ENCODE measurements at places on chromosomes 11 and 22.

DNA sequence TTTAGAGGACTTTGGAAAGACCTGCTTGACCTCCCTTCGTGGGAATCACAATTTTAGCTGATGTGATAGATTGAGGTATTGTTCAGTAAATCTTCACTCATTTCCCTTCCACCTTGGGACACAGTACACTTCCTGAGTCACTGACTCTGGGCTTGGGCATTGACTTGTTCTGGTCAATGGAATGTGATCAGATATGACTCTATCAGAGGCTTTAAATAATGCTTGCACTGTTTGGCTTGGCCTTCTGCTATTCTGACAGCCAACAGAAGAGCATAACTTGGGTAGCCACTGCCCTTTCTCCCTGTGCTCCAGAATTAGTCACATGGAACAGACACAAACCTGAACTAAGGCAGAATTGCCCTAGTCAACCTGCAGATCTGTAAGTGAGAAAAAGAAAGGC, 12.5 kb downstream of the PRR5L start:
- no peak for DNase-seq

DNA sequence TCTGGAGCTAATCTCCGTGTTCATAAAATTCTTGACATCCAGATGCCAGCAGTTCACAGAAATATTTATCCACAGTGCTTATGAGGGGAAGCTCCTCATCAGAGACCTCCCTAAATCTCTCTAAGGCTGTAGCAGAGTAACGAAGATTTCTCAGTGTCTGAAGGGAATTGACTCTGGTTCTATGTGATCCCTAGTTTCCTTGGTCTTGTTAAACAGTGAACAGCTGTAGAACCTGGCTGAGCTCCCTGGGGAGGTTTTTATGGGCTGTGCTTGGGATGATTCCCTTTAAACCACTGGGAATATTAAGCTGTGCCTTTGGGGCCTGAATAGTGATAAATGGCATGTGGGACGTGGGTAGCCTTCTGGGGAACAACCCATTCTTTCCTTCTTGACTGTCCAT, 43.7 kb upstream of the ARHGAP20 start:
- DNase-seq: no peak

- DNase-seq: no peak
Measured at GRCh38 chr22:28935713-28936112, 52.3 kb downstream of the ZNRF3 start.

- DNase-seq: no peak
Measured at GRCh38 chr11:71284525-71285092, 32.2 kb upstream of the SHANK2 start.

DNA sequence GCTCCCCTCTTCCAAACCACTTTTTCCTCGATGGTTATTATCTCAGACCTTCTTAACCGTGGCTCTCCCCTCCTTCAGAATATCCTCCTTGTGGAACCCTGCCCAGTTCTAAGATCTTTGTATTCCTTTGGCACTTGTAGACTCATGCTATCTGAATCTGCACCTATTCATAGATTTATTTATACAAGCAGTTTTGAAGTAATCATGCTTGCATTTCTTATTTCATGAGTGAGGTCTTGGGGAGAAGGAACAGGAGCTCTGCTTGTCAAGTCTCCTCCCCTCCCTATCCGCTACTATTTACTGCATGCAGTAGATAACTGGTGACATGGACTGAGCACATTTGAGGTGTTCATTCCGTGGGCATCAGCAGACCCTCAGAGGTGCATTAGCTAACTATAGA, 5.4 kb upstream of the MADD start:
- no peak for DNase-seq

- no peak for DNase-seq
Measured at GRCh38 chr22:38497869-38498268, 8.2 kb downstream of the DDX17 start.

DNA sequence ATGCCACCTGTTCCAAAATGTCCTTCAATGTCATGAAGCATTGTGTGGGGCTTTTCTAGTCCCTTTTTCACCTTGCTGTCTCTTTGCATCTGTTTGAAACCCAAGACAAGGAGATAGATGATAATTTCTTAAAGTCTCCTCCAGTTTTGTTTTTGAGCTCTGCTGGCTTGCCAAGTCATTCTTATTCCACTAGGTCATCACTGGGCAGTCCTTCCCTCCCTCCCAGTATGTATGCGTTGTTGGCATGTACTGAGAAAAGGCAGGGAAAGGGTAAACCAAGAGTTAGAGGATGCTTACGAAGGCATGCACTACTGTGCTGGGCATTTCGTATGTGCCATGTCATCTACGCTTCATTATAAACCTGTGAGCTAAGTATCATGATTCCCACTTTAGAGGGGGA, 78.6 kb downstream of the PARVA start:
- DNase-seq: no peak

- DNase-seq: peak; percentile 7
Measured at GRCh38 chr11:3123761-3124733, 41.1 kb downstream of the OSBPL5 start.

GRCh38 chr22:37112084-37112728, 2.7 kb upstream of the TMPRSS6 start:
- no peak for DNase-seq

Measured in activated T-cell treated with anti-CD3 and anti-CD28 coated beads, Interleukin-2, amount 50 U/mL, for 1 hour (primary cell).